Stimulated activated CD4-positive, alpha-beta T cell treated with anti-CD3 and anti-CD28 coated beads, TNF-alpha, amount 100 ng/mL, for 1 hour (primary cell): ENCODE measurements at places on chromosomes 13 and 19.

GRCh38 chr19:33864311-33864850, 67.7 kb downstream of the KCTD15 start:
- DNase-seq, result no peak

GRCh38 chr13:49616676-49617065, 11.6 kb upstream of the ARL11 start:
- no peak for DNase-seq

DNA sequence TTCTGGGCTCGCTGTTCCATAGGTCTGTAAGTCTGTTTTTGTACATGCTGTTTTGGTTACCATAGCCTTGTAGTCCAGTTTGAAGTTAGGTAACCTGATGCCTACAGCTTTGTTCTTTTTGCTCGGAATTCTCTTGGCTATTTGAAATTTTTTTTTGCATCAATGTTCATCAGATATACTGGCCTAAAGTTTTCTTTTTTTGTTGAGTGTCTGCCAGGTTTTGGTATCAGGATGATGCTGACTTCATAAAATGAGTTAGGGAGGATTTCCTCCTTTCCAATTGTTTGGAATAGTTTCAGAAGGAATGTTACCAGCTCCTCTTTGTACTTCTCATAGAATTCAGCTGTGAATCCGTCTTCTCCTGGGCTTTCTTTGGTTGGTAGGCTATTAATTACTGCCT, 397.8 kb upstream of the HTR2A start:
- no peak for DNase-seq

DNA sequence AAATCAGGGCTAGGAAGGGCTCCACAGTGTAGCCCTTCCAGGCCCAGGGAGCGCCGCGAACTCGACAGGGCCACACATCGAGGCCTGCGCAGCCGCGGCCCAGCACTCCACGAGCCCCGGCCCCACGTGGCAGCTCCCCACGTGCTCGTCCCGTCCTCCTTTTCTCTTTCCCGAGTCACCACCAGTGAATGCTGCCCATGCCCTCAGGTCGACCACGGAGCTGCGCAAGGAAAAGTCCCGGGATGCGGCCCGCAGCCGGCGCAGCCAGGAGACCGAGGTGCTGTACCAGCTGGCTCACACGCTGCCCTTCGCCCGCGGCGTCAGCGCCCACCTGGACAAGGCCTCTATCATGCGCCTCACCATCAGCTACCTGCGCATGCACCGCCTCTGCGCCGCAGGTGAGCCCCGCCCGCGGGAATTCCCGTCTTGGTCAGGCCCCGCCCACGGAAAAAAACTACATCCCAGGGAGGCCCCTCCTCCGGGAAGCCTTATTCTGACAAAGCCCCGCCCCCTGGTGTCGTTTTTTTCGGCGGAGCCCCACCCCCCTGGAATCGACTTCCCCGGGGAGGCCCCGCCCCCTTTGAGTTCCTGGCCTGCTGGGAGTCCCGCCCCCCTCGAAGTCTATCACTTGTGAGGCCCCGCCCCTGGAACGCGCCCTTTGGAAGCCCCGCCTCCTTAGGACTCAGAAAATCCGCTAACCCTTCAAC, 7.0 kb downstream of the HIF3A start:
- no peak for DNase-seq

GRCh38 chr13:113971471-113972231, 2.2 kb downstream of the C13orf46 start:
- no peak for DNase-seq

DNA sequence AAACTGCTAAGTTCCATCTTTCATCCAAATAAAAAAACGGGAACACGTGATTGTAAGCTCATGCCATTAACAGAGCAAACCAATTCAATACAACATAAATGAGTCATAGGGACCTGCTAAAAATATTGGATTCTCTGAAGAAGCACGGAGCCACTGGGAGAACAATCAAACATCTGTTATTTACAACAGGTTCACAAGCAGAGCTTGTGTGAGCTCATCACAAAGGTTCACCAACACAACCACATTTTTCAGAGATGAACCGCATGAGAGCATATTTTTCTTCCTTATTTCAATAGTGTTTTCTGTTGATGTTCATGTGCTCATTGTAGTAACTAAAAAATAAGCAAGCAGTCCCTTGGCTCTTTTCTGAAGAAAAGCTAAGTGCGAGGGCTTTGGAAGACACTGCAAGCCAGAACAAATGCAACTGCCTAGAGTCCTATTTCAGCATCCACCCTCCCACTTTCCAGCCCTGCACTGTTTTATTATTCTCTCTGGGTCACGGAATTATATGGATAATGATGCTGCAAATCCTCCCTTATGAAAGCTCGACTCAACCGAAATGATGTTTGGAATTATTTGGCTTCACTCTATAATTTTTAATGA, 545.8 kb downstream of the LIG4 start:
- DNase-seq, result no peak

- no peak for DNase-seq
Observed at GRCh38 chr13:97275776-97276501, 53.8 kb downstream of the MBNL2 start.

- no peak for DNase-seq
Observed at GRCh38 chr19:38808741-38809140, 4.0 kb downstream of the LGALS4 start.

DNA sequence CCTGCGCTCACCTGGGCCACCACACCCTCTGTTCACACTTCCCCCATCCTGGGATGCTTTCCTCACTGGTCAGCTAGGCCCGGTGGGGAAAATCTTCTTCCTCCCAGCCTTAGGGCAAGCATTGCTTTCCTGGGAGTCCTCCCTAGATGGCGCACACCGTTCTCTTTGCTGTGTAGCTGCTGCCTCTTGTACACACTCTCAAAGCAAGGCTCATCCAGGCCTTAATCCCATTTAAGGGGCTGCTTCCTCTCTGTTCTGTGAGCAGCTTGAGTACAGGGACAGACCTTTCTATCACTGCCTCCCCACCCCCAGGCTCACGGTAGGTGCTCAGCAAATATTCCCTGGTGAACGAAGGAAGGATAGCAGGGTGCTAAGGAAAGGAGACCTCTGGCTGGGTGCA, 11.1 kb downstream of the SLC7A10 start:
- no peak for DNase-seq

DNA sequence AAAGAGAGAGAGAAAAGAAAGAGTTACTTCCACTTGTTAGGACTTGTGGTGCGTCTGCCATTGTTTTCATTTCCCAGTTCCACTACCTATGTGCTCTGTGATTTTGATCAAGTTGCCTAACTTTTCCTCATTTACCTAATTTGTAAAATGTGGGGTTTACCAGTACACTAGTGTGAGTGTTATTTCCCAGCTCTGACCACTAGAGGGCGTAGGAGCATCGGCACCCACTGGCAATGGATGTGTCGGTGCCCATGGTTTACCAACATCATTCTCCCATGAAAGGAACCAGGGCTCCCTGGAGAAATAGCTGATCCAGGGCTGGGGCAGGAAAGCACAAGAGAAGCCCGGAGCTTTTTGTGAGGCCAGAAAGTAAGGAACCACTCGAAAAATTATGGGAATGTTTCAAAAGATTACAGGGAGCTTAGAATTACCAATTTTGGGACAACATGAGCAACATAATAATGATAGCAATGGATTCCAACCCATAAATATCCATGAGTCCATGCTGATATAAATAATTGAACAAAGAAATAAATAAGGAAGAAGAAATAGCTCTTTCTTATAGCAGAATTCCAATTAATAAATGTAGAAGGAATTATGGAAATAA, 15.1 kb upstream of the CEACAM4 start:
- peak; percentile 48 for DNase-seq

GRCh38 chr19:1811472-1811894, 593 bp downstream of the ATP8B3 start:
- DNase-seq, result no peak

- DNase-seq, result peak; percentile 85
Observed at GRCh38 chr19:12884926-12885748, 1.9 kb downstream of the KLF1 start.

GRCh38 chr13:53568491-53568890, 539.9 kb downstream of the OLFM4 start:
- DNase-seq, result no peak

GRCh38 chr19:4829001-4829712, 2.4 kb downstream of the TICAM1 start:
- DNase-seq, result no peak

DNA sequence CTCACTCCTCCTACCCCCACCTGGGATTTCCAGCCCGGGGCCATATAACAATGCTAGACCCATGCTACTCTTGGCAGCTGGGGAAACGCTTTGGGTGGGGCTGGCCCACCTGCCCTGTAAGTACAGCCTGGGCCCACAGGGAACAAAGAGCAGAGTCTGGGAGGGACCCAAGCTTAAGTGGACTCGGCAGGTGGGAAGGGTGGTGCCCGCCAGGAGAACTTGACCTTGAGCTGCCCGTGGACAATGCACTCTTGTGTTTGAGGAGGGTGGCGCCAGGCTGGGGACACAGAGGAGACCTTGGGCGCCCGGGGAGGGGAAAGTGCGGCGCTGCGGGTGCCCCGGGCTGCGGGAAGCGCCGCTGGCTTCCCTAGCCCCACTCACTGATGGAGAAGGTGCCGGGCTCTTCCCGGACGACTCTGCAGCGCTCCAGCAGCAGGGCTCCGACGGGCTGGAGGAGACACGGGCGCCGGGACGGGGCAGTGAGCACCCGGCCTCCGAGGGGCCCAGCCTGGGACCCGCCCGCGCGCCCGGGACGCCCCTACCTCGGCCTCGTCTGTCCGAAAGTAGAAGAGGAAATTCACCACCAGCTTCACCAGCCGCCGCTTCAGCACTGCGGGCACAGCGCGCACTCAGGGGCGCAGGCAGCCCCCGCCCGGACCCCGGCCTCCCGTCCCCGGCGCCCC, 607 bp downstream of the PLEKHJ1 start:
- no peak for DNase-seq

DNA sequence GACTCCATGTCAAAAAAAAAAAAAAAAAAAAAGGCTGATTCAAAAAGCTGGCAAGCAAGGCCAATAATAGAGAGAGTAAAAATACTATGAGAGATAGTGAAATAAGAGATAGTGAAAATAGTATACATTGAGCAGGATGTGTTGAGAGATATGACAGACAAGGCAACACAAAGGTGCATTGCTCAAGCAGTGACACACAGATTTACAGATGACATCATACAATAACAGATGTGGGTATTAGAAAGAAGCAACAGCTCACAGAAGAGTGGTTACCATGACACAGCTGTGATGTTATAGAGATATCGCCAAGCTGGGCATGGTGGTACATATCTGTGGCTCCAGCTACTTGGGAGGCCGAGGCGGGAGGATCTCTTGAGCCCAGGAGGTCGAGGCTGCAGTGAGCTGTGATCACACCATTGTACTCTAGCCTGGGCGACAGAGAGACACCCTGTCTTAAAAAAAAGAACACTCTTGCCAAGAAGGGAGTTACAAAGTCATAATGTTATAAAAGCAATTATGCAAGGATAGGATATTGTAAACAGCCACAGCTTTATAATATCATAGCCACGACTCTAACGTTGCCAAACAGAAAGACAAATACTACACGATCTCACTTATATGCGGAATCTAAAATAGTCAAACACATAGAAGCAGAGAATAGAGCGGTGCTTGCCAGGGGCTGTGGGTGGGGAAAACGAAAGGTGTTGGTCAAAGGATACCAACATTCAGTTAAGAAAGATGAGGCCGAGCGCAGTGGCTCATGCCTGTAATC, 10.3 kb downstream of the TNFSF9 start:
- DNase-seq, result no peak

DNA sequence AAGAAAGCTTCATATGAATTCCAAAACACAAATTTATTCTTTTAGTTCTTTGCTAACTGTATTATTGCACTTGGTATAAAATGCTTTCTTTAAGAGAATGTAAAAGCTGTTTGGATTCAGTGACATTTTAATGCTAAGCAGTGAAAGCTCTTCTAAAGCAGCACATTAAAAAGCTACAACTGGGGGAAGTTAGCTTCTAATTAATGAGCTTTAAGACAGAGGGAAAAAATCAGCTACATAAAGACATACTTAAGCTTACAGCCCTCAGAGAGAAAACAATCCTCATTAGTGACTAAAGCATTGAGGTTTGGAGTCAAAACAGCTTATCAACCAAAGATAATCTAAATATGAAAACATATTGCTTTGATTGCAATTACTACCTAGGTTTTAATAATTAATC, 1222.2 kb upstream of the SPRY2 start:
- no peak for DNase-seq

GRCh38 chr13:43100667-43101066, 77.3 kb downstream of the DNAJC15 start:
- no peak for DNase-seq

- no peak for DNase-seq
Observed at GRCh38 chr13:47004027-47004426, 107.2 kb upstream of the HTR2A start.

DNA sequence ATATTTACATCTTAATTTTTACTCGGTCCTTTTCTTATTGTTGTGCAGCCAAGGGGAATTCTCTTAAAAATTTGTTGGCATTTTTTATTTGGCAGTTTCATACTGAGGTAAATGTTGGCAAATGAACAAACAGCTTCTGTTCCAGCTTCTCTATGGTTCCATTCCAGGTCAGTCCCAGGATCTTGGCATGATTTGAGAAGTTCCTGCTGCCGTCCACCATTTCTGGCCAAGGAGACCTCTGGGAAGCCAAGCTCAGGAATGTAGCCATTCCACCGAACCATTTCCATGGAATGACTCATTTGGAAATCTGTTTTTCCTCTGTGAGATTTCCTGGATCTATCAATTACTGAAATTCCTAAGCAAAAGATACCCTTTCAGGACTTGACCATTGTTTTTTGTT, 43.9 kb downstream of the SLC10A2 start:
- DNase-seq, result no peak

DNA sequence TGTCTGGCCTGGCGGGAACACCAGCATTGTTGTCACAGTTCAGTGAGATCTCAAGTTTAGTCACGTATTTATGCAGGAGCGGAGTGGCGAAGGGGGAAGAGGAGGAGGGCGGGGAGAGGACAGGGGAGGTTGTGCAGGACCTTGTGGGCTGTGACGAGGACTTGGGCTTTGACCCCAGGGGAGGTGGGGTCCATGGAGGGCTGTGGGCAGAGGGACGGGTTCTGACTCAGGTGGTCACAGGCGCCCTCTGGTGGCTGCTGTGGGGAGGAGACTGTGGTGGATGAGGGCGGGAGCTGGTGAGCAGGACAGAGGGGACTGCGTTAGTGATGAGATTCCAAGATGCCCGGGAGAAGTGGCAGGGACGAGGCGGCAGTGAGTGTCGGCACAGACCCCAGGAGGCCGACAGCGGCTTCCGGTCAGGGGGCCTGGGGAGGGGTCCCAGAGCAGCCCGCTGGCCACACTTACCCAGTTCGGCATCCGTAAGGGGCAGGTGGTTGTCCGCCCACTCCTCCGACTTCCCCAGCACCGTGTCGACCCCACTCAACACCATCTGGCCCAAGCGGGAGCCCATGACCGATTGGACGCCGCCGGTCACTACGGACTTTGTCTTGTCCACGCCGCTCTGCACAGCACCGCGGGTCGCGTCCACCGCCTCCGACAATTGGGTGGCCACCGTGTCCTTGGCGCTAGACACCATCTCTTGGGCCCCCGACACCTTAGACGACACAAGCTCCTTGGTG, 15.7 kb downstream of the PLIN3 start:
- DNase-seq, result peak; percentile 61

DNA sequence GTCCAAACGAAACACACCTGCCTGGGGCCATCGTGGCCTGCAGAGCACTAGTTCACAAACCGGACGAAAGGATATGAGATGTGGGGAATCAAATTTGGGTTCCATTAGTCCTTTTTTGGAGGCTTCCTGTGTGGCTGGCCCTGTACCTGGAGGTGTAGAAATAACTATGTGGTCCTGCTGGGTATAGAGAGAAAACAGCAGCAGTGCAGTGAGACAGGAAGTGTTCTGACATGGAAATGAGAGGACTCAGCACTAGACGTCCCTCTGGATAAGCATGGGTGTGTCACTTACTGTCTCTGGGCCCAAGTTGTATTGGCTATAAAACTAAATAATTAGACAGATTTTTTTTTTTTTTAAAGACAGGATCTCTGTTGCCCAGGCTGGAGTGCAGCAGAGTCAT, 12.3 kb downstream of the KDELR1 start:
- DNase-seq, result no peak
